Bronchial epithelial cell (primary cell): ENCODE measurements at places on chromosomes 5 and 9. TPM values are rescaled to one million over a fixed set of nuclear protein-coding genes. Genes with fewer than 3 reads are reported as not detected.

CARTPT gene
- not detected in 2 replicates for total RNA-seq

EIF4E1B gene
- total RNA-seq, result not detected in 2 replicates

ZNF658 gene
- total RNA-seq, result 5.3 and 5.9 TPM in 2 replicates

- peak; percentile 37 for DNase-seq
These were observed 194.6 kb downstream of the OLFM1 start for GRCh38 chr9:135281791-135282737.

- no peak for DNase-seq
These were observed 149.9 kb upstream of the ANKH start for GRCh38 chr5:15021266-15022046.

GRCh38 chr9:134540276-134541096, 101.1 kb upstream of the COL5A1 start:
- no peak for DNase-seq

- DNase-seq, result no peak
These were observed 1.7 kb downstream of the UBE2QL1 start for GRCh38 chr5:6450319-6450833.

- no peak for DNase-seq
These were observed 59.0 kb downstream of the CWC27 start for GRCh38 chr5:64827703-64828102.

DNA sequence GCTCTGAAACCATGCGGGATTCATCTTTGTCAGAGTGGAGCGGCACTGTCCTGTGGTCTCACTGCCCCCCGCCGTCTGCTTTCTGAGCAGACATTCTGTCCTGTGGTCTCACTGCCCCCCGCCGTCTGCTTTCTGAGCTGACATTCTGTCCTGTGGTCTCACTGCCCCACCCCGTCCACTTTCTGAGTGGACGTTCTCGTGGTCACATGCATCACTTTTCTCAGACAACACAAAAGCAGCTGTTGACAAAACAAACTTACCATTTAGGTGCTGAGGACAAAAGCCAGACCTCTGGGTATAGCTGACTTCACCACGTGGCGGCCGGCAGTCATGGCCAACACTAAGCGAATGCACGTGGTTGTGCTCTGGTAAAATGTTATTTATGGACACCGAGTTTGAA, 2.8 kb downstream of the LRRC14B start:
- no peak for DNase-seq

GRCh38 chr9:1458503-1458902, 408.3 kb downstream of the DMRT2 start:
- DNase-seq, result peak; percentile 99

- peak; percentile 43 for DNase-seq
These were observed 56.1 kb downstream of the TTLL11 start for GRCh38 chr9:122036988-122037387.
